ENCODE measurements at places on chromosomes 16 and 17. TPM values are rescaled to one million over a fixed set of nuclear protein-coding genes. Genes with fewer than 3 reads are reported as not detected.

GRCh38 chr17:76270770-76271668 lies 5.9 kb downstream of the UBALD2 start:
- DNase-seq = peak; percentile 64

- no peak for DNase-seq
Observed at GRCh38 chr17:57485566-57485865, 229.2 kb downstream of the MSI2 start.

Gene DPEP3
- 0.19 TPM for total RNA-seq

Gene PDILT
- not detected for total RNA-seq

Gene FOXN1
- not detected for total RNA-seq

- DNase-seq = no peak
Observed at GRCh38 chr16:88659160-88659559, 3.7 kb downstream of the MVD start.

DNA sequence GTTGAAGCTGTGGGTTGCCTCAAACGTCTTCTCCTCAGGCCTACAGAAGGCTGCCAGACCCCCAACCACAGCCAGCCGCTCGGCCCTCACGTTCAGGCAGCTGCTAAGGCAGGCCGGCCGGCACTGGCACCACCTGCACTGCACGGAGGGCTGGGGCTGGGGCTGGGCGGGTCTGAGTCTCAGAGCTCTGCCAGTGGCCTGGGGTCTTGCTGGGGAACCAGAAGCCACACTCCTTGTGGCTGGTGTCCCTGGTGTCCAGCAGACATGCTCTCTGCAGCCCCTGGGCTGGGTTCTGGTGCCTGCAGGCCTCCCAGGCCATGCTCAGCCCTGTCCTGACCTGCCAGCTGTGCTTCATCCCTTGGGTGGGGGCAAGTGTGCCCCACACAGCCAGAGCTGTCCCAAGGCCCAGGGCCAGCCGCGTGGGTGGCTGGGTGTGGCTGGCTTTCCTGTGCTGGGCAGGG lies 42.0 kb downstream of the BAHCC1 start:
- DNase-seq = no peak

Gene FBXO31
- 25.3 TPM for total RNA-seq

Gene KRT12
- total RNA-seq = not detected

GRCh38 chr17:8455665-8456209 lies 20.1 kb downstream of the NDEL1 start:
- DNase-seq = no peak

DNA sequence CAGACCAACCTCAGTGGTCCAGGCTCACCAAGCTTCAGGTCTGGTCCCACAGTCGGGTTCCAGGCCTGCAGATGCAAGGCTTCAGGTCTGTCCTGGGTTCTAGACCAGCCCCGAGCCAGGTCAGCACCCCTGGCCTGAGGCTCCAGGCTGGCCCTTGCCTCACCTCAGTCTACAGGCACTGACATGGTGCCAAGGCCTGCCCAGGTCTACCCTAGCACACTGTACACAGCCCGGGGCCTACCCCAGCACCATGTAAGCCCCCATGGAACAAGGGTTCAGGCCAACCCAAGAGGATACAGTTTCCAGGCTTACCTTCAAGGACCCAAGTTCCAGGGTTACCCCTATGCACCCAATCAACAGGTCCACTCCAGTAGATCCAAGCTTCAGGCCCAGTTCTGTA lies 26.8 kb downstream of the ZFP1 start:
- no peak for DNase-seq

DNA sequence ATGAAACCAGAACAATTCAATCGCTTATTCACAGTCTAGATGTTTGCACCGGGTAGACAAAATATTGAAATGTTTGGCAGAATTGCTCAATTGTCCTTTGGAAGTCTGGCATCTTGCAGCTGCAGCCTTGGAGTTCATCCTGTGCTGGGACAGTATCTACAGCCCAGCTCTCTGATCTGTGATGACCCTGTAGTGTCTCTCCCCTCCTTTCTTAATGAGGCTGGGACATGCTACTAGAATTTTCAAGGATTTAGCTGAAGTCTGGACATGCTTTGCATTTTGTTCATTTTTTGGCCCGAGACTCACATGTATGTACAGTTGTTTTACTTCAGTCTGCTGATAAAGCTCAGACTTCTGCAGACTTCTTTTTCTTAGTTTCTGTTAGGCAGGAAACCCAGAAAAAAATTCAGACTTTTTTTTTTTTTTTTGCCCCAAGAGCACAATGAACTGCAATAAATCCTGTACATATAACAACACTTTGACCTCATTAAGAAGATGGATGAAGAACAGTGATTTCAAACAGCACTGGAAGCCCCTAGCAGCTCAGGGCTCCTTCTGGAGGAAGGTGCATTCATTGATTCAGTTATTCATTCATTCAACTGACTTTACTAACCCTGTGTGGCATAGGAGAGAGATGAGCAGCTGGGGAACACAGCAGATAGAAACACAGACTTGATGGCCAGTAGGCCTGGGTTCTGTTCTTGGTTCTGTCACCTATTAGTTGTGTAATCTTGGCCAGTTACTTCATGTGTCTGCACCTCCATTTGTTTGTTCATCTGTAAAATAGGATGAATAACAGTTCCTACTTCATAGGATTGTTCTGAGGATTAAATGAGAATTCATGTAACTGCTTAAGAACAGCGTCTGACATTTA lies 210.0 kb downstream of the MAP2K4 start:
- no peak for DNase-seq

- no peak for DNase-seq
Observed at GRCh38 chr17:41739661-41740352, 5.4 kb upstream of the HAP1 start.

DNA sequence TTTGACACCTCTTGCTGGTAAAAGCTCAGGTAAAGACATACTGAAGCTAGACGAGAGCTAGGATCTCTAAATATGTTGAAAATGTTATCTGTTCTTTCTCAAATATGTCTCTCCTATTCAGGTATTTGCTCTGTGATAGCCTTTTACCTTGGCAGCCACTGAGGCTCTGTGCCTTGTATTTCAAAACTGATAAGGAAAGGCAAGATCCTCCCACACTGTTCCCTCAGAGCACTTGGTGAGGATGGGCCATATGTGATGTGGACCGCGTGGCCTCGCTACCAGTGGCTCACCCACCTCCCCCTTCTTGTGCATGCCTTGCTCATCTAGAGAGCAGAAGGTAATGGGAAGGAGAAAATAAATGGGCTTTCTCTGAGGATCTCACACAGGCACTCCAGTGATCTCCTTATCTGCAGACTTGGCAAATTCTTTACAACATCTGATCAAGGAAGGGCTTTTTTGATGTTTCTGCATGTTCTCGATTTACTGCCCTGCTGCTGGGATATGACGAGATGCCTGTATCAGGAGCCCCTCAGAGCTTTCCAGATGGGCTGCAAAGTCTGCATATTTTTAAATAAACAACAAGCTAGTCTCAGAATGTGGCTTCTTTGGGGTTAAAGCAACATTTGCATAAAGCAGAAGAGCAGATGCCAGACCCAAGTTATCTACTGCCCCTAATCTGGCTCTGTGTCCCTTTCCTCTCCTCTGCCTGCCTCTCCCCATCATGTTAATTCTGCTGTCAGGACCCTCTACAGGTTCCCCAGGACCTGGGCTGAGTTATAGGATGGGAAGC lies 16.9 kb downstream of the HOXB1 start:
- DNase-seq = no peak

- peak; percentile 82 for DNase-seq
Observed at GRCh38 chr17:8857919-8858318, 9.6 kb downstream of the PIK3R6 start.

DNA sequence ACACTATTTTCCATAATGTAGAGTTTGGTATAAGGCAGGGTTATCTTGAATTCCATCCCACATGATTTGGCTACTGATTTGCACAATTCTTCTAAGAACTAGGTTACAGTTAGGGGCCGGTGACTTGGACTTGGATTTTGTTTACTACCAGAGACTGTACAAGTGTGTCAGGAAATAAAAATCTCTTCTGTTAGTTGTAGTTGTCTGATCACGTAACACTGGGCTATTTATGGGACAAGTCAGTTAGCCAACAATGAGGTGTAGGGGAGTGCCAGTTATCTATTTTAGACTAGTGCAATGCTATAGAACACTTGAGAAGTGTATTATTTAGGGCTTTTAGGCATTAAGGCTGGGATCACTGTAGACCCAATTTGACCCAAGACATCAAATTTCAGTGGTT lies 39.7 kb upstream of the GHDC start:
- DNase-seq = no peak

GRCh38 chr17:46029627-46030026 lies 30.6 kb downstream of the STH start:
- no peak for DNase-seq

GRCh38 chr16:6498858-6499257 lies 833.8 kb upstream of the RBFOX1 start:
- no peak for DNase-seq

GRCh38 chr16:17372386-17372785 lies 98.4 kb downstream of the XYLT1 start:
- DNase-seq = no peak

GRCh38 chr17:57352665-57353175 lies 96.4 kb downstream of the MSI2 start:
- DNase-seq = no peak

DNA sequence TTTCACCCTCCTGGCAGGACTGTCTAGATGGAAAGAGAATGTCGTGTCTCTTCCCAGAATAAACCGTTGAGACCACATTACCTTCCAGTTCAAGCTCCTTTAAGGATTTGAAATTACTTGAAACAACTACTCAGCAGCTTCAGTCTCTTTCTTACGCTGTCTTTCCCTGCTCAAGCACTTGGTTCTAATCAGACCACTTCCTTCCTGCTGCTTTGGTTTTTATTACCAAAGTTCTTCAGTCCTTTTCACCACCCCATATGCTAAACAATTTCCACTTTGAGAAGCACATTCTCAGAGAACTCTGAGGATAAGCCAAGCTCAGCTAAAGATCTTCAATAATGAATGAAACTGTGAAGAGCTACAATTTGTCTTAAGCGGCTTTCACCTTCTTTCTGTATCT lies 105.4 kb downstream of the STX8 start:
- no peak for DNase-seq

- DNase-seq = no peak
Observed at GRCh38 chr17:40315678-40316570, 6.9 kb downstream of the RARA start.

GRCh38 chr17:69879576-69879975 lies 195.4 kb upstream of the KCNJ16 start:
- DNase-seq = no peak

DNA sequence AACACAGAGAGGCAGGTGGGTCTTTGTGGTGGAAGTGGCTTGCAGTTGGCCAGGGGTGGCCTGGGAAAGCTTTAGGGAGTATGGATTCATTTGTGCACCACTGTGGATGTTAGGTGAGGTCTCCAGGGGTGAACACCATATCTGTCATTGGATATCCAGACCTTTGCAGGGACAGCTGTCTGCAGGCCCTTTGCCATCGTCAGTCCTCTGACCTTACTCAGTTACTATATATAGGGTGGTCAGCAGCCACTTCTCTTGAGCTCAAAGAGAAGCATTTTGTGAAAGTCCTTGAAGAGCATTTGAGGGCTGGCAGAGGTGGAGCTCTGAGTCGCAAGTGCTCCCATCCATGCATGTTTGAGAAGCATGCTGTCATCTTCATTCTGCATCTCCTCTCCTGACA lies 40.4 kb downstream of the TMEM11 start:
- no peak for DNase-seq

DNA sequence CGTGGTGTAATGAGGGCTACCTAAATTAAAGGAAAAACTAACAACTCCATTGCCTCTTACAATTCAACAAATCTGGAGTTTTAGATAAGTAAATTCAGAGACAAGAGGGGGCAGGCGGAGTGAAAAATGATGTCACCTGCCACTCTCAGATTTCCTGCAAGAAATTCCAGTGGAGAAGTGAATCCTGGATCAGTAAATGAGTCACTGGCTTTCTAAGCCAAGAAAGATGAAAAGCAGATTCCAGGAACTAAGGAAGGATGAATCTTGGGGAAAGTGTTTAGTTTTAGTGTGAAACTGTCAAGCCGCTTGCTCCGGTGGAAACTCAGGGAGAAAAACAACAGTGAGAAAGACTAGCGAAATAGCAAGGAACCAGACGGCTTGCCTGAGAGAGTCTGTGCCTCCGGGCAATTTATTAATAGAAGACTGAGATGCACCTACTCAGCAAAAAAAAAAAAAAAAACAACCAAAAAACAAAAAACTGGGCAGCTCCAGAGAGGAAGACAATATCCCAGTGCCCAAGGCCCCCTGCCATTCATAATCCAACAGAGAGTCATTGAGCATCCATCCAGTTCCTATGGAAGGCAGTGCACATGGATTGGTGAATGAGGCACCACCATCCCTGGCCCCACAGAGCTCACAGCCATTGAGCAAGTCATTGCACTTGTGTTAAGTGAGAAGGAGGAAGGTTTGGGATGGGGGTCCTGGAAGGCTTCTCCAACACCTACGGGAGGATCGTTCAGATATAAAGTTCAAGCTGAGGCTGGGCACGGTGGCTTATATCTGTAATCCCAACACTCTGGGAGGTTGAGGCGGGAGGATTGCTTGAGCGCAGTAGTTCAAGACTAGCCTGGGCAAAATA lies 12.1 kb upstream of the RIPOR1 start:
- no peak for DNase-seq

GRCh38 chr16:57643147-57643874 lies 14.9 kb downstream of the ADGRG1 start:
- DNase-seq = no peak

All from activated naive CD4-positive, alpha-beta T cell treated with anti-CD3 and anti-CD28 coated beads, Interleukin-2, amount 50 U/mL, for 72 hours (primary cell).